ENCODE measurements at places on chromosomes 5 and 9. TPM values are rescaled to one million over a fixed set of nuclear protein-coding genes. Genes with fewer than 3 reads are reported as not detected.

- H3K36me3 ChIP-seq = peaks cover 4% of the 10 kb centered on the region
- no peak overlapping the region for H3K4me3 ChIP-seq
Observed at GRCh38 chr5:63629951-63630630, 332.2 kb downstream of the HTR1A start.

GRCh38 chr5:71861682-71862081 lies 142.6 kb downstream of the CARTPT start:
- H3K27me3 ChIP-seq = peaks cover 11% of the 10 kb centered on the region
- H3K4me3 ChIP-seq = no peak overlapping the region
- DNase-seq = no peak
- H3K4me1 ChIP-seq = no peaks in the 10 kb centered on the region

GRCh38 chr5:98308231-98308630 lies 465.2 kb upstream of the RGMB start:
- no peak overlapping the region for H3K27ac ChIP-seq
- H3K27me3 ChIP-seq = no peaks in the 10 kb centered on the region
- no peaks in the 10 kb centered on the region for H3K36me3 ChIP-seq
- no peak overlapping the region for H3K4me3 ChIP-seq
- no peak for DNase-seq
- H3K4me1 ChIP-seq = no peaks in the 10 kb centered on the region

DNA sequence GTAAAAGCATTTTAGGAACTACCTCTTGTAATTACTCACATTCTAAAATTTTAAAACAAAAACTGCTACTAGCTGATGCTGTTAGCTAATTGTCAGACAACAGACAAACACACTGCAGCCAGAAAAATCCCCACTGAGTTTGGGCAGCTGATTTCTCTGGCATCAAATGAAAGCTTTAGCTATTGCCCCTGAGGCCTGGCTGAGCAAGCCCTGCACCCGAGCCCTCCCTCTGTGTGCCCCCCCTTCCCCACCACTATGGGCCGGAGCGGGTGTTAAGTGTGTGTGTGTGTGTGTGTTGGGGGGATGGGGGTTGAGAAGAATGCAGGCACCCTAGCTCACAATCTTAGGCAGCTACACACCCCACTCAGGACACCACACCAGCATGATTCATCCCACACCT lies 2.4 kb downstream of the NEUROG1 start:
- H3K27ac ChIP-seq = no peak overlapping the region
- peaks cover 43% of the 10 kb centered on the region for H3K27me3 ChIP-seq
- peaks cover 6% of the 10 kb centered on the region for H3K4me1 ChIP-seq
- H3K4me3 ChIP-seq = no peak overlapping the region

GRCh38 chr5:165573445-165573844 lies 2068.0 kb downstream of the MAT2B start:
- H3K36me3 ChIP-seq = peaks cover 11% of the 10 kb centered on the region
- H3K4me1 ChIP-seq = no peaks in the 10 kb centered on the region
- H3K4me3 ChIP-seq = no peak overlapping the region
- no peak overlapping the region for H3K27ac ChIP-seq
- DNase-seq = no peak

- no peak for DNase-seq
- H3K36me3 ChIP-seq = no peaks in the 10 kb centered on the region
- H3K4me1 ChIP-seq = no peaks in the 10 kb centered on the region
- H3K27me3 ChIP-seq = no peaks in the 10 kb centered on the region
- H3K27ac ChIP-seq = no peak overlapping the region
Observed at GRCh38 chr5:167684251-167684650, 607.2 kb upstream of the WWC1 start.

DNA sequence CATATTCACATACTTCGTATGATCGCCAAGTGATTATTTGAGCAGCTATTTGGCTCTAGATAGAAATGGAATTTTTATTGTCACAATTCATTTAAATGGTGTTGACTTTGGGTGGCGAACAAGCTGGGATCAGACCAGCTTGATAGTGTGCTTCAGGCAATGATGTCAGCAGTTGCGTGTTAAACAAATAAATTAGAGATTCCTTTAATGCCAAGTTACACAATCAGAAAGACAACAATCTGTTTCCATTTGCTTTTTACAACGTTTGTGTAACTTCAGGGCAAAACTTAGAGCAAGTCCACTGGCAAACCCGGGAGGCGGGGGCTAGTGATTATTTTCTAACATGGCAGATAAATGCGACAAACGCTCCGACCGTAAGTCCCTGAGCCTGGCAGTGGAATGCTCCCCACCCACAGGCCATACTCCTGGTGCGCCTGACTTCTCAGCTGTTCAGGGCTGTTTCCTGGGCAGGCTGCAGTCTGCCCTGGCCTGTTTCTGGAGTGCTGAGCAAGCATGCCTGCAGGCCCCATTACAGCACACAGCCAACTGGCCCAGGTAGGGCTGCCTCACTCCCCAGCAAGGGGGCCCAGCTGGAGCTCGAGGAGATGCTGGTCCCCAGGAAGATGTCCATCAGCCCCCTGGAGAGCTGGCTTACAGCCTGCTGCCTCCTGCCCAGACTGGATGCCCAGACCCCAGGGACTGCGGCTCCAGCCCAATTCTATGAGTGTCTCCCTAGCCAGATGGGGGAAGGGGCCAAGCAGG lies 88.7 kb downstream of the BASP1 start:
- no peak for DNase-seq
- no peaks in the 10 kb centered on the region for H3K36me3 ChIP-seq
- no peaks in the 10 kb centered on the region for H3K4me1 ChIP-seq
- no peak overlapping the region for H3K27ac ChIP-seq

DNA sequence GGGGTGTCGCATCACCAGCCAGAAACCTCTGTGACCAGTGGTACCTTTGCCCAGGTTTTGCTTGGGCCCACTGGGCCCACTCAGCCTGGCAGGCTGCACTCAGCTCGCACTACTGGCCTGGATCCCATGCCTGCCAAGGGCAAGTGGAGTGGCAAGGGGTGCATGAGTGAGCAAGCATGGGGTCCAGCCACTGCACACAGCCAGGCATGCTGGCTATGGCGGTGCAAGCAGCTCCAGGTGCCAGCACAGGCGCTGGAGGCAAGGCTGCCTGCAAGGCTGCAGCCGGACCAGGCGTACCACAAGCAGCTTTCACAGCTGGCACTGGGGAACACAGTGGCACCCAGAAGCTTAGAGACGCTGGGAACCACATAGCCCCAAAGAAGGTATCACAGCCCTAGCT lies 80.1 kb downstream of the NLN start:
- H3K27ac ChIP-seq = no peak overlapping the region
- H3K27me3 ChIP-seq = no peaks in the 10 kb centered on the region
- H3K4me1 ChIP-seq = peaks cover 25% of the 10 kb centered on the region
- no peak for DNase-seq
- H3K36me3 ChIP-seq = peaks cover 9% of the 10 kb centered on the region

DNA sequence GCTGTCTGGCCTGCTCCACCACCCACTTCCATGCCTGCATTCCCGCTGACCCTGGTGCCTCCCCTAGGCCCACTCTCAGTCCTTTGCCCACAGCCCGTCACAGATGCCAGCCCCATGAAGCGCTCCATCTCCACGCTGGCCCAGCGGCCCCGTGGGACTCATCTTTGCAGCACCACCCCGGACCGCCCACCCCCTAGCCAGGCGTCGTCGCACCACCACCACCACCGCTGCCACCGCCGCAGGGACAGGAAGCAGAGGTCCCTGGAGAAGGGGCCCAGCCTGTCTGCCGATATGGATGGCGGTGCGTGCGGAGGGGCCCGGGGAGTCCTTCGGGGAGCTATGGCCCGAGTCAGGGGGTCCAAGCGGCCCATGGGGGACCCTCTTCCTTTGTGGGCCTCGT lies 242.5 kb downstream of the CACNA1B start:
- peak; percentile 31 for DNase-seq
- no peaks in the 10 kb centered on the region for H3K27me3 ChIP-seq
- no peaks in the 10 kb centered on the region for H3K36me3 ChIP-seq

- H3K27ac ChIP-seq = peak overlapping the region; percentile 76
- DNase-seq = no peak
- no peaks in the 10 kb centered on the region for H3K27me3 ChIP-seq
- peak overlapping the region; percentile 77 for H3K4me3 ChIP-seq
Observed at GRCh38 chr5:87121304-87122150, 146.2 kb upstream of the RASA1 start.

GRCh38 chr5:8601831-8602354 lies 732.9 kb downstream of the MTRR start:
- H3K27me3 ChIP-seq = no peaks in the 10 kb centered on the region
- no peaks in the 10 kb centered on the region for H3K4me1 ChIP-seq
- H3K4me3 ChIP-seq = no peak overlapping the region
- no peak overlapping the region for H3K27ac ChIP-seq
- no peak for DNase-seq

DNA sequence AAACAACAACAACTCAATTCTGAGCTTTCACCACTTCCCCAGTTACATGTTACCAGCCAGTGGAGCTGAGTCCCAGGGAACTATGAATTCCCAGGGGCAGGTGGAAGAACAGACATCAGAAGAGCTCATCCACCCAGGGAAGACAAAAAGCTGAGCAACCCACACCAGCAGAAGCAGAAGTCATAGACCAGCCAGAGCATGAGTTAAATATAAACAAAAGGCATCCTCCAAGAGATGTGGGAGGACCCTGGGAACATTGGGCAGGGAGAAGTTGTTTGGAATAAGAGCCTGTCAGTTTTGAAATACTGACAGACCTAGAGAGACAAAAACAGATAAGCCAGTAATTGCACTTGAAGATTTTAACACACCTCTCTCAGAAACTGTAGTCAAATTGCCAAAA lies 102.3 kb upstream of the LMX1B start:
- peaks cover 15% of the 10 kb centered on the region for H3K27me3 ChIP-seq
- no peak for DNase-seq

DNA sequence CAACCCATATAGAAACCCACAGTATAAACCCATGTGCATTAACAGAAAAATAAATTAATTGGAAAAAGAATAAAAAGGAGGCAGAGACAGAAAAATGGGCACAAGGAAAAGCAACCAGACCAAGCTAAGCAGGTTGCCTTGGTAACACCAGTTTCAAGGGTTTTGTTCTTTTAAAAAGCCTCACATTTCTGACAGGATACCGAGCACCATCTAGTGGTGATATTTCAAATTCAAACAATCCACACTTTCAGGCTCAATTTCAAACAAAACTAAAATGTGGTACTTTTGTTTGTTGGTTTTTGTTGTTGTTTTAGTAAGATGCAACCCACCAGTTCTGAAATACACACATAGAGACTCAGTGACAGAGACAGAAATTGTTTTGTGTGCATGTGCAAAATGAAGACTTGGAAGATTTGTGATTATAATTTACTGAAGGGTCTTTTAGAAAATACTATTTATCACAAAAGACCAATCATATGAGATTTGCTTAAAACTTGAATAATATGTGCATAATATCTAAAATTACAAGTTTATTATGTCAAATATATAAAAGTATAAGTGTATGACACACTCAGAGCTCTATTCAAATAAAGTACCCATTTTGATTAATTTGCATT lies 318.2 kb downstream of the SLCO4C1 start:
- H3K27me3 ChIP-seq = peaks cover 8% of the 10 kb centered on the region
- no peaks in the 10 kb centered on the region for H3K36me3 ChIP-seq
- no peak overlapping the region for H3K4me3 ChIP-seq
- DNase-seq = no peak

DNA sequence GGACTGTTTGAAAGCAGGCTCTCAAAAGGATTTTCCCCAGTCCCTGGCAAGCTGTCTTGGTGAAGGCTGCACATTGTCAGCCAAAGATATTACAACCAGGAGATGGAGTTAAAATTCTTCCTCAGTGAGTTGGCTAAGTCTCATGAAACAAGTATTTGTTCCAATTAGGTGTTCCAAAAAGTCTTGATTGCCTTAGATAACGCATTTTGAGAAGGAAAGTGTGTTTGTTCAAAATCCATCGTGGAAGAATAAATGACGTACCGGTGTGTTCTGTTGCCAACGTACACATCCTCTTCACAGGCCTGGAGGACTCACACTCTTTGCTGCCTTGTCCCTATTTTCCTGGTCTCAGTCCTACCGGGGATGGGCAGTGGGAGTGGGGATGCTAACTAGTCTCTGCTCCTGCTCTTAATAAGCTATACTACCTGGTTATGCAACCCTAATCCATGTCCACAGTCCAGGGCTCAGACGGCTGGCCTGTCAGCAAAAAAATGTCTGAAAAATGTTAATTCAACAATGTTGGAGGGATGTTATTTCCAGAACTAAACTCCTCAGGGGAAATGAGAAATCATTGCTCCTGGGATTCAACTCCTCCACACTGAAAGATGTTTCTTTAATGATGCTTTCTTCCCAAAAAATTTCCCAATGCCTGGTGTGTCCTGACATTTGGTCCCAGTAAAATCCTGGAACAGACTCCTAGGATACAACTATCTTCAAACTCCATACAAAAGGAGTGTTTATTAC lies 175.3 kb upstream of the KLF9 start:
- H3K27ac ChIP-seq = no peak overlapping the region
- no peak overlapping the region for H3K4me3 ChIP-seq
- H3K36me3 ChIP-seq = no peaks in the 10 kb centered on the region
- no peaks in the 10 kb centered on the region for H3K4me1 ChIP-seq

DNA sequence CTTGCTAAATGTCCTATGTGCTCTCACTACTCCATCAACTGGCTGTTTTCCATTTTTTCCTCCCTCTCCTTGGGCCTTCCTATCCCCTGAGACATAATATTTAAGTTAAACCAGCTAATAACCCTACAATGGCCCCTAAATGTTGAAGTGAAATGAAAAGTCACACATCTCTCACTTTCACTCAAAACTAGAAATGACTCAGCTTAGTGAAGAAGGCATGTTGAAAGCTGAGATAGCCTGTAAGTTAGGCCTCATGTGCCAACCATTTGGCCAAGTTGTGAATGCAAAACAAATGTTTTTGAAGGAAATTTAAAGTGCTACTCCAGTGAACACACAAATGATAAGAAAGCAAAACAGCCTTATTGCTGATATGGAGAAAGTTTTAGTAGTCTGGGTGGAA lies 48.8 kb upstream of the CDH10 start:
- H3K27me3 ChIP-seq = no peaks in the 10 kb centered on the region
- H3K27ac ChIP-seq = no peak overlapping the region
- H3K4me3 ChIP-seq = no peak overlapping the region
- H3K36me3 ChIP-seq = peaks cover 27% of the 10 kb centered on the region
- H3K4me1 ChIP-seq = no peaks in the 10 kb centered on the region

- H3K4me3 ChIP-seq = peak overlapping the region; percentile 59
- peak; percentile 58 for DNase-seq
- peaks cover 7% of the 10 kb centered on the region for H3K27me3 ChIP-seq
- H3K36me3 ChIP-seq = no peaks in the 10 kb centered on the region
- peak overlapping the region; percentile 24 for H3K27ac ChIP-seq
- peaks cover 18% of the 10 kb centered on the region for H3K4me1 ChIP-seq
Observed at GRCh38 chr5:175895686-175896102, 24.3 kb downstream of the CPLX2 start.

- DNase-seq = no peak
- no peaks in the 10 kb centered on the region for H3K36me3 ChIP-seq
- H3K4me3 ChIP-seq = no peak overlapping the region
Observed at GRCh38 chr5:127685662-127686061, 17.5 kb upstream of the CCDC192 start.

Gene CAMK4
- total RNA-seq = 16.2 TPM

Gene HARS2
- 28.2 TPM for total RNA-seq

Gene DRD1
- not detected for total RNA-seq

Gene LMNB1
- 270 TPM for total RNA-seq

Gene PAPPA
- not detected for total RNA-seq

Gene ARL14EPL
- not detected for total RNA-seq

Gene TMEM215
- total RNA-seq = not detected

Gene BTNL3
- total RNA-seq = not detected
